Upper lobe of left lung (tissue), 6 donors: ENCODE measurements at places on chromosomes 2 and 18. TPM values are rescaled to one million over a fixed set of nuclear protein-coding genes. Genes with fewer than 3 reads are reported as not detected.

DNA sequence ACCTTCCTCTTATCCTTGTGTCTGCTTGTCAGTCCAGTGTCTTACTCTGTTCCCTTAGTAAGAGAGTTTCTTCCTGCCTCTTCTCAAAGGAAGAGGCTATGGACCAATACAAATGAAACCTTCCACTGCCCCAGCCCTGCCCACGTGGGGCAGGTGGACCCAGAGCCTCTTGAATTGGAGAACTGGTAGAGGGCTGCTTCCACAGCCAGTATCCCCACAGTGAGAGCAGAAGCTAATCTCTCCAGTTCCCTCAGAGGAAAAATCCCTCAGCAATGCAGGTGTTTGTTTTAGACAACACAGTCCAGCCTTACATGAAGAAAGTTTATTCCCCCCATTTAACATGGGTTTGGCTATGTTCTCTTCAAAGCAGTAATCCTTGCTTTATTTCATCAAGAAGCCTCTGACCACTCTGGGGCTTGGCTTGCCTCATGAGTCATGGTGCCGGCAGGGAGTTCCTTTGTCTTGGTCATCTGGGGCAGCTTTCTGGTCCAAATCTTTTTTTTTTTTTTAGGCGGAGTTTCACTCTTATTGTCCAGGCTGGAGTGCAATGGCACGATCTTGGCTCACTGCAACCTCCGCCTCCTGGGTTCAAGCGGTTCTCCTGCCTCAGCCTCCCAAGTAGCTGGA, 6.5 kb upstream of the CYBRD1 start:
- H3K27ac ChIP-seq: no peak overlapping the region
- H3K36me3 ChIP-seq: no peaks in the 10 kb centered on the region
- no peak for DNase-seq
- H3K27me3 ChIP-seq: no peaks in the 10 kb centered on the region

GRCh38 chr2:170301626-170302025, 123.7 kb downstream of the MYO3B start:
- no peak overlapping the region for H3K27ac ChIP-seq
- DNase-seq: no peak
- no peaks in the 10 kb centered on the region for H3K27me3 ChIP-seq
- no peaks in the 10 kb centered on the region for H3K4me1 ChIP-seq

DNA sequence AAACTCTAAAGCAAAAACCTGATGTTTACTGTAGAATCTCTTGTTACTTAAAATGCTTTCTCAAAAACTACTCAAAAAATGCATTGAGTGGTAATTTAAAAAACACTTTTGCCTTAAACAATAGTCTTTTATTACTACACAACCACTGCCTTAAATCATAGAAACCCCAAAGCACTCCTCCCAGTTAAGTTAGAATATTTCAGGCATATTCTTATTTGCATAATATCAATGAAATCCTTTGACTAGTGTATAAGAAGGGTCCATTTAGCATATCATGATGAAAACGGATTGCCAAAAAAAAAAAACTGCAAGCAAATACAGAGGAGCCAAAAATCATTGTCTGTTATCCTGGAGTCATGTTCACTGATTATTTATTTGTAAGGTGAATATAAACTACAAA, 119.2 kb downstream of the PTPRM start:
- H3K4me3 ChIP-seq: no peak overlapping the region
- DNase-seq: no peak
- H3K27ac ChIP-seq: no peak overlapping the region
- H3K27me3 ChIP-seq: no peaks in the 10 kb centered on the region

- DNase-seq: no peak
- H3K27ac ChIP-seq: no peak overlapping the region
- H3K36me3 ChIP-seq: peaks cover 3% of the 10 kb centered on the region
- H3K4me3 ChIP-seq: no peak overlapping the region
- H3K27me3 ChIP-seq: no peaks in the 10 kb centered on the region
Measured at GRCh38 chr18:46224181-46224775, 120.1 kb downstream of the HAUS1 start.

- DNase-seq: no peak
- H3K4me3 ChIP-seq: no peak overlapping the region
- peaks cover 7% of the 10 kb centered on the region for H3K36me3 ChIP-seq
- peaks cover 4% of the 10 kb centered on the region for H3K4me1 ChIP-seq
- no peaks in the 10 kb centered on the region for H3K27me3 ChIP-seq
Measured at GRCh38 chr18:13672657-13673056, 53.7 kb downstream of the FAM210A start.

GRCh38 chr2:643334-643733, 33.9 kb downstream of the TMEM18 start:
- no peaks in the 10 kb centered on the region for H3K27me3 ChIP-seq
- DNase-seq: no peak
- no peaks in the 10 kb centered on the region for H3K36me3 ChIP-seq
- H3K4me3 ChIP-seq: no peak overlapping the region
- no peak overlapping the region for H3K27ac ChIP-seq

GRCh38 chr2:226063704-226064440, 664.4 kb downstream of the NYAP2 start:
- DNase-seq: no peak
- no peaks in the 10 kb centered on the region for H3K36me3 ChIP-seq
- H3K27ac ChIP-seq: no peak overlapping the region
- H3K4me1 ChIP-seq: no peaks in the 10 kb centered on the region
- H3K4me3 ChIP-seq: no peak overlapping the region

- H3K4me1 ChIP-seq: peaks cover 13% of the 10 kb centered on the region
- H3K27me3 ChIP-seq: peaks cover 30% of the 10 kb centered on the region
- no peak overlapping the region for H3K27ac ChIP-seq
- peak; percentile 78 for DNase-seq
Measured at GRCh38 chr2:240457223-240458043, 22.0 kb downstream of the GPC1 start.

DNA sequence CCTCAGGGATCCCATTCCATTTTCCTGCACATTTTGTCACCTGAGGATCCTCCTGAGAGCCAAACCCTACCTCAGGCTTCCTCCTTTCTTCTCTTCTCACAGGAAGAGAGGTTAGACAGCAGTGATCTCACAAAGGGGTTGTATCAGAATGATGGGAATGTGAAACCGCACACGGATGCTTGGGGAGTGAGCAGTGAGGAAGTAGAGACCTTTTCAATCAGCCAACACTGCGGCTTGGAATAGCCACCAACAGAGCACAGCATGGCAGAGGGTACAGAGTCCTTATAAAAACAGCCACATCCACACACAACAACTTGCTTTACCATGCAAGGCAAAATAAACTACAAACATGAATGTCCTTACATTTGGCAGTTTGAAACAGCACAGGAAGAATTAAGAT, 8.7 kb downstream of the TMEM182 start:
- no peak overlapping the region for H3K4me3 ChIP-seq
- H3K27me3 ChIP-seq: no peaks in the 10 kb centered on the region
- no peaks in the 10 kb centered on the region for H3K4me1 ChIP-seq
- DNase-seq: no peak

DNA sequence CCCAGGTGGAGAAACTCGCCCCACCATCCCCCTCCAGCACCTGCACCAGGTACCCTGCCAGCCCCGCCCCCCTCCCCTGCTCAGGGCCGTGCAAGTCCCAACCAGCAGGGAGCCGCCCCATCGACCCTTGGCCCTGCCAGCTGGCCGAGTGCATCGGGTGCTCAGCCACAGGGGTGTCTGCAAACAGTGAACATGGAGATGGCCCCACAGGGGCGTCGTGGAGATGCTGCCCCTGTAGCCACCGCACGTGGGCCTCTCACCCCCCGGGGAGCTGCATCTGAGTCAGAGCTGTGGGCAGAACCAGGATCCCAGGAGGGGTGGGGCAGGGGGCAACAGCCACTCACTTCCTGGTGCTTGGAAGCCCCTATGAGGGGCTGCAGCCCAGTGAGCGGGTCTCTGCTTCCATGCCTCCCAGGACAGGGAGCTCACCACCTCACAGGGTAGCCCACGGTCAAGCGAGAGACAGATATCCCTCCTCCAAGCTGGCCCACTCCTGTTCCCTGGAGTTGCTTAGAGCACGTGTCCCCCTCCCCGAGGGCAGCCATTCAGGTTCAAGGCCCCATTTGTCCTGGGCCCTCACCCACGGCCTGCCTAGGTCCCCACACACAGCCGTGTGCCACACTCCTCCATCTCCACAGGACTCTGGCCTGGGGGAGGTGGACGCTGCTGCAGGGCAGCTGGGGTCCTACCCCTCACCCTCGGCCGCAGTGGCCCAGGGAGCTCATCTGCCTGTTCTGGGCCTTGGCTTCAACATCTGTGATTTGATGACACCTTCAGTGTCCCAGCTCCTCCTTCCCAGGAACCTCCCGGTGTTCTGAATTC, 1.1 kb upstream of the MAB21L4 start:
- H3K4me3 ChIP-seq: no peak overlapping the region
- peaks cover 20% of the 10 kb centered on the region for H3K4me1 ChIP-seq
- H3K36me3 ChIP-seq: no peaks in the 10 kb centered on the region
- H3K27ac ChIP-seq: peak overlapping the region; percentile 76

GRCh38 chr18:53909668-53910067, 314.8 kb downstream of the MBD2 start:
- no peaks in the 10 kb centered on the region for H3K4me1 ChIP-seq
- no peak for DNase-seq
- no peak overlapping the region for H3K27ac ChIP-seq
- H3K36me3 ChIP-seq: no peaks in the 10 kb centered on the region

DNA sequence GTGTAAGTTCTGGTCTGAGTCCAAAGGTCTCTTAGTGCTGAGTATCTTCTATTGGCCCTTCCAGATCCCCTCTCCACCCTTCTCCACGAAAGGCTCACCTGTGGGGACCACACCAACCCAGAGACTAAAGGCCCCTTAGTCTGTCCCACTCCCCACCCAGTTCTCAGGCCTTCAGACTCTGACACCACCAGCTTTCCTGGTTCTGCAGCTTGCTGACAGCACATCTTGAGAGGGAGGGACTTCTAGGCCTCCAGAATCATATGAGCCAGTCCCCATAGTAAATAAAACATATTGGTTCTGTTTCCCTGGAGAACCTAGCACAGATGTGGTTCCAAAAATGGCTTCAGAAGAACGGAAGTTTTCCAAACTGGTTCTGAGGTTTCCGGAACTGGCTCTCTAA, 38.5 kb upstream of the KLF11 start:
- no peaks in the 10 kb centered on the region for H3K27me3 ChIP-seq
- H3K36me3 ChIP-seq: no peaks in the 10 kb centered on the region
- H3K4me1 ChIP-seq: peaks cover 22% of the 10 kb centered on the region
- no peak overlapping the region for H3K4me3 ChIP-seq
- H3K27ac ChIP-seq: no peak overlapping the region
- no peak for DNase-seq

- H3K4me3 ChIP-seq: no peak overlapping the region
- H3K4me1 ChIP-seq: no peaks in the 10 kb centered on the region
- H3K27ac ChIP-seq: no peak overlapping the region
- H3K27me3 ChIP-seq: no peaks in the 10 kb centered on the region
- DNase-seq: no peak
Measured at GRCh38 chr2:6342273-6342920, 523.3 kb downstream of the CMPK2 start.

- no peak overlapping the region for H3K4me3 ChIP-seq
- H3K27me3 ChIP-seq: no peaks in the 10 kb centered on the region
- H3K4me1 ChIP-seq: no peaks in the 10 kb centered on the region
- no peaks in the 10 kb centered on the region for H3K36me3 ChIP-seq
Measured at GRCh38 chr2:48227617-48228344, 302.2 kb upstream of the STON1 start.

DNA sequence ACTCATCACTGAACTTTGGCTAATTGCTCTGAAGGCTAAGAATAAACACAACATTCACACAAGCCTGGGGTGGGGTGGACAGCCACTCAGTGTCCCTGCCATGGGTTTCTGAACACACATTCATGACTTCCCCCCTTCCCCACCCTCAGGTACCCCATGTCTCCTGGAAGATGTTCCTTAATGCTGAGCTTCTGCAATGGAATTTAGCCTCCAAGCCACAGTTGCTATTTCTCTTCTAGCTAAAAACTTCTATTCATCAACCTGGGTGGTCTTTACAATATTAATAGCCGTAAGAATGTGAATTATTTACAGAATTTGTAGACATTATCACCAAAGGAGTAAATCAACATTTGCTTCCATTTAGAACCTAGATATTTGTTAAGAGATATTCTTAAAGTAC, 175.1 kb downstream of the ACKR3 start:
- H3K36me3 ChIP-seq: no peaks in the 10 kb centered on the region
- no peak for DNase-seq
- peaks cover 17% of the 10 kb centered on the region for H3K4me1 ChIP-seq
- H3K27me3 ChIP-seq: no peaks in the 10 kb centered on the region
- H3K4me3 ChIP-seq: no peak overlapping the region

- no peaks in the 10 kb centered on the region for H3K27me3 ChIP-seq
- no peak overlapping the region for H3K27ac ChIP-seq
- H3K36me3 ChIP-seq: no peaks in the 10 kb centered on the region
- no peaks in the 10 kb centered on the region for H3K4me1 ChIP-seq
- no peak for DNase-seq
Measured at GRCh38 chr2:196745711-196746110, 53.8 kb downstream of the GTF3C3 start.

GRCh38 chr2:240430595-240430994, 4.9 kb upstream of the GPC1 start:
- no peaks in the 10 kb centered on the region for H3K36me3 ChIP-seq
- H3K4me3 ChIP-seq: no peak overlapping the region
- H3K27me3 ChIP-seq: no peaks in the 10 kb centered on the region
- H3K4me1 ChIP-seq: peaks cover 13% of the 10 kb centered on the region

DNA sequence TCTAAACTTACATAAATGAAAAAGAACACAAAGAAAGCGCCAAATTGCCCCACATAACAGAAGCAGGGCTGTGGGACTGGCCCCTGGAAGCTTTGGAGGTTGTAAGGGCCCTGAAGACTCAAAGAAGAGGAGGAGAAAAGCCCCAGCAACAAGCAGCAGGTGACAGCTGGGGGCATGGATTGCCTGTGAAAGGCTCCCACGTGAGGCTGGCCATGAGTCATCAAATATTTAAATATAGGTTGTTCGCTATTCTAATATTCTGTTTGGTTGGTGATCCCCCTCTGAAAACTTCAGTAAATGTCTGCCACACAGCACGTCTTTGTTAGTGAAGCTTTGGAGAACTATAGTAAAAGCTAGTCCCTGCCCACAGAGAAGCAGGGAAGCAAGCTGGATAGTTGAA, 132.4 kb downstream of the MREG start:
- no peak overlapping the region for H3K27ac ChIP-seq
- H3K4me3 ChIP-seq: no peak overlapping the region

NT5DC4 gene
- total RNA-seq: 0.83 TPM

DYNAP gene
- total RNA-seq: not detected

SKOR2 gene
- not detected for total RNA-seq

ACADL gene
- total RNA-seq: 41.1 TPM

CYP1B1 gene
- 13.2 TPM for total RNA-seq

SLC14A1 gene
- total RNA-seq: 33.1 TPM

PMAIP1 gene
- total RNA-seq: 4.4 TPM
